ENCODE measurements at places on chromosomes 1 and 21.

DNA sequence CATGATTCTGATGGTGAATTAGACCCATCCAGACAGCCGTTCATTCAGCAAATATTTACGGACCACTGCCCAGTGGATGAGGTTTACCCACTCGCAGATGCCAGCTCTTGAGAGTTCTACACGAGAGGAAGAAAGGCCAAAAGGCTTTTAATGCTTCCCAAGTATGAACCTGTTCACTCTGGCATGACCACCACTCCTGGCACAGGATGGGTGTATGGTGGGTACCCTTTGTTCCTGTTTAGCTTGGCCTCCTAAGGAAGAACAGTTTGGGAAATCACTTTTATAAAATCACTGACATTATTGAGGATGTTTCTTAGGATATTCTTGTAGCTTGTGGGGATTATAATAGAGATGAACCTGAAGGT is 67.2 kb downstream of the HMGB4 start:
- no peak for DNase-seq

- no peak for DNase-seq
These were observed 36.1 kb downstream of the ZBTB40 start for GRCh38 chr1:22487781-22488180.

DNA sequence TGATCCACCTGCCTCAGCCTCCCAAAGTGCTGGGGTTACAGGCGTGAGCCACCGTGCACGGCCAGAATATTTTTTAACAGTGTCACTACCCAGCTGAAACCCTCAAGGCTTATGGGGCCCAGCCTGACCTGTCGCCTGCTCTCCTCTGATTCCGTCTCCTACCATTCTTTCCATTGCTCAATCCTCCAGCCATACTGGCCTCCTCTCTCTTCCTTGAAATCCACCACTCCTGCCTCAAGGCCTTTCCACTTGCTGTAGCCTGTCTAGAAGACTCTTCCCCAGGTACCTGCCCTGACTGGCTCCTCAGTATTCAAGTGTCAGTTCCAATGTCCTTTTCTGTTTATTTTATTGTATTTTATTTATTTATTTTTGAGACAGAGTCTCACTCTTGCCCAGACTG is 53.9 kb downstream of the YARS1 start:
- no peak for DNase-seq

DNA sequence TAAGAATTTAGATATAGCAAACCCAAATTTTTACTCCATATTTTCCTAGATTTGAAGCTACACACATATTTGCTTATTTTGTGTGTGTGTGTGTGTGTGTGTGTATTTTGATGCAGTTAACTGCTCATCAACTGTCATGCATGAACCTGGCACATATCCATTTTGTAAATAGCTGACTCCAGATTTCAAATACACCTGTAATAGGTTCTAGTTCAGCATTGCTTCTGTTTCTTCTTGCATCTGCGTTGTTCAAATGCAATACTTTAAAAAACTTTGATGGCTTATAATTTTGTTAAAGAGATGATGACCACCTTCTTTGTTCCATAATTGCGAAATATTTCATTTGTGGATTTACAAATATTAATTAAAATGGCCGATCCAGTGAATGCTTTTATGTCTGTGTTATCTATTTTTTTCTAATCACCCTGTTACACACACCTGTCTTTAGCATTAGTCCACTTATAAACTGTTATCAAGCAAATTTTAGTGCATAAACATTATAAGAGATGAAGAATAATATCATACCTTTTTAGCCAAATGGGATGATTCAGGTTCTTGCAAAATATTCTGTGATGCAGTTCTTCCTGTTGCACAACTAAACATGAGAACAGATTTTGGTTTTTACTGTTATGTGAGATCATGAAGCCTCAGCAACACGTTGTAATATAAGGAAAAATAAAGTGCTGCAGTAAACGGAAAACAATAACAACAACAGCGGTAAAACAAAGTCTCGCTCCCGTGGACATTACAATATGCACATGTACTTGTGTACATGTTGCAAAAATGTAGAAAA is 12.7 kb upstream of the S100A11 start:
- peak; percentile 49 for DNase-seq

- DNase-seq: no peak
These were observed 102.0 kb downstream of the FMN2 start for GRCh38 chr1:240193679-240194078.

- no peak for DNase-seq
These were observed 43.5 kb downstream of the DOP1B start for GRCh38 chr21:36200081-36200561.

Data from fibroblast of skin of right quadriceps (primary cell).